NCI-H2029 treated with DMSO at 0.1 percent for 48 hours (cell line): ENCODE measurements at places on chromosomes 2 and 18.
A peak's percentile ranks its signal among the peaks of the same experiment; 100 is the strongest.

GRCh38 chr2:126753501-126754212 lies 97.7 kb downstream of the GYPC start:
- no peak for DNase-seq

GRCh38 chr18:65352186-65352585 lies 398.6 kb upstream of the CDH7 start:
- DNase-seq = no peak

DNA sequence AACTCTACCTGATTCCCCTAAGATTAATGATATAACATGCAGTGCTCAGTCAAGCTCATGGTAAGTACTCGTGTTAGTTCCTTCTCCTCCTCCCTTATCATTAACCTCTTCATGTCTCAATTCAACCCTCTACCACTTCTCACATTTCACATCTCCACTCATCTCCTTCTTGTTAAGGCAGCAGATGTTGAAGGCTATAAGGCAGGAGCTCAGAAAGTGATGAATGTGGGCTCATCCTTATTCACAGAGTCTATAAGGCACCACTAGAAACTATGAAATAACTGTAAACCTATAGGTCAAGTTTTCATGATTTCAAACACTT lies 56.0 kb downstream of the CLHC1 start:
- DNase-seq = no peak

DNA sequence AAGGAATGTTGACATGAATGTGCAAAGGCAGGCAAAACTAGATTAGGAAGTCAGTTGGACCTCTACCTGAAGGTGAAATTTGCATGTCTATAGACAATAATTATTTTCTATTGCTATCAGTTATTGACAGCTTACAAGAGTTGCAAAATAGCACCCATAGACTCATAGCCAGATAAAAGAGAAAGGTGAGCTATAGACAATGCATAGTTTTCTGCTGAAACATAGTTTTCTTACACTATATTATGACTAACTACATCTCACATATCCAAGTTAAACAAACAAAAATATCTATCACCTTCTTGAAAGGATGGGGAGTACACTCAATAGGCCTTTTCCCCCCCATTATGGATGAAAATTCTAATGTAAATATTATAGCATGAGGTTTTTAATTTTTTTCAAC lies 305.0 kb downstream of the PTH2R start:
- DNase-seq = no peak

DNA sequence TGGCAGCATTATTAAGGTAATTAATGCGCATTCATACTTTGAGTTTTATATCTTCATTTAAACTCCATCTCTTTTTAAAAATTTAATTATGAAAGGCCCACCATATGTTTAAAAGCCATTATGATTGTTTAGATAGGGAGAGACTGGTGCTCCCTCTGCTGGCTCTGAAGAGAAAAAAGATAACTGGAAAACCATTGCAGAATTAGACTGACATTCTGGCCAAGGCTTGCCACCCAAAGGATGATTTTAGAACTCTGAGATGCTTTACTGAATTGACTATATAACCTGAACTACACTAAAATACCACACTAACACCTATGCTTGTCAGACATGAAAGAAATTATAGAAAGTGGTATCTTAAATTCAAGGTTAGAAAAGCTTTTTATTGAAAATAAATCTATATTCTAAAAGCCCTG lies 127.6 kb upstream of the SPOPL start:
- DNase-seq = peak; percentile 36

DNA sequence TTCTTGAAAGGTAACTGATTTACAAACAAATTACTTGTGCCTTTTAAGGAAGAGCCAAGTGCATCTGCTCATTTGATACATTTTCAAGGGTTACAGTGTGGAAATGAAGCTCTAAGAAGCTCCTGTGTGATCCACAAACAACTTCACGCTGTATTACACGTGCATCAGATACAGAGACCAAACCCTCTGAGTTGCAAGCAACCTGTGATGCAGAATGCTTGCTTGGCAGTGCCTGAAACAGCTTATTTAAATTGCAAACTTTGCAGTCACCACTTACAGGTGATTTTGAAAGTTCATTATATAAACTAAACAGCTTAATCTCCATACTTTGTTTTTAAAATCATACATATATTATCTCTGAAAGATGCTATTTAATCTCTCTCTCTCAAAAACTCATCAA lies 50.1 kb downstream of the ZEB2 start:
- no peak for DNase-seq

- no peak for DNase-seq
Observed at GRCh38 chr18:73590950-73591349, 556.7 kb downstream of the FBXO15 start.

DNA sequence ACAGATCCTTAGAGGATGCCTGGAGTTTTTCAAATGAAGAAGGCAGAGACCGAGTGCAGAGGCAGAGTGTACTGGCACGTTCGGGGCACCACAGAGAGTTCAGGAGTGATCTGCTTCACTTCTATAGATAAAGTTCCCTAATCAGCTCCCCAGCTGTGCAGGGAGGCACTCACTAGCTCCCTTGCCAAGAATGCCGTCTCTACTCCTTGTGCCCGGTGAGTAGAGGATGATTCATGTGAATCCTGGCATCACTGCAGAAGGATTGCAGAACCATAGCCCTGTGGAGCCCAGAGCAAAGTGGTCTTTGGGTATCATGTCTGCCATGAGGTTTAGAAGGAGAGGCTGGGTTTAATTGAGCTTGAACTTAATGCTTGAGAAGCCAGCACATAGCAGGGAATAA lies 510.1 kb upstream of the RAB6C start:
- DNase-seq = no peak

- no peak for DNase-seq
Observed at GRCh38 chr2:85797921-85798320, 44.1 kb downstream of the ATOH8 start.

GRCh38 chr2:196277002-196277401 lies 105.6 kb upstream of the STK17B start:
- DNase-seq = no peak

DNA sequence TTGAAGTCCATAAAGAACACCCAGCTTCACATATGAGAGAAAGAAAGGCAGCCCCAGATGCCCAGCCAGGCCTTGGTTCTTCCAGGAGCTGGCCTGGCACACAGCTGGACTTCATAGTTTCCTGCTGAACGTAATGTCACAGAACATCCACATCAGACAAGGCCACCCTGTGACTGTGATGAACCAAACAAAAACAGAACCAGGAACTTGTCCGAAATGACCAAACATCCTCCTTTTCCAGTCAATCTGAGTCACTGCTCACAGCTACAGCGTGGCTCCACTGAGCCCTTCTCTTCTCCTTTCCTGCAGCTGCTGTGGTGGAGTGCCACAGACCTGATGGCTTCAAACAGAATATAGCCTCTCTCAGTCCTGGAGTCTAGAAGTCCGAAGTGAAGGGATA lies 45.4 kb upstream of the PAPOLG start:
- no peak for DNase-seq

DNA sequence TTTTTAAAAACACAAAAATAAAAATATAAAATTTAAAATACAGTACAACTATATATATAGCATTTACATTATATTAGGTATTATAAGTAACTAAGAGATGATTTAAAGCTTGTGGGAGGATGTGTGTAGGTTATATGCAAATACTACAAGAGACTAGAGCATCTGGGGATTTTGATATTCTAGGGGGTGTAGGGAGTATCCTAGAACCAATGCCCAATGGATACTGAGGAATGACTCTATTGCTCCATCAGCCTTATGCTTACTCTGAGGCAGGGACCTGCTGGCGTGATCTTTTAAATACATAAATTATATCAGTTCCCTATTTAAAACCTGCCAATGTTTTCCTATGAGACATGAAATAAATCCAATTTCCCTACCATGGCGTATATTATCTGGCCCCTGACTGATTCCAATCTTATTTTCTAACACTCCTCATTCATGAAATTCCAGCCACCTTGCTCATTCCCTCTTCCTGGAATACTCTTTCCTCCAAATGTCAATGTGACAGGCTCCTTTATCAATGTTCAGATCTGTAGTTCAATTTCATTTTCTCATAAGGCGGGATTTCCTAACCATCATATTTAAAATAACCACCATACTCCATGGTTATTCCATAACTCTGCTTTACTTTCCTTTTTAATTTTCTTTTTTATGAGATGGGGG lies 22.2 kb downstream of the SP3 start:
- no peak for DNase-seq

DNA sequence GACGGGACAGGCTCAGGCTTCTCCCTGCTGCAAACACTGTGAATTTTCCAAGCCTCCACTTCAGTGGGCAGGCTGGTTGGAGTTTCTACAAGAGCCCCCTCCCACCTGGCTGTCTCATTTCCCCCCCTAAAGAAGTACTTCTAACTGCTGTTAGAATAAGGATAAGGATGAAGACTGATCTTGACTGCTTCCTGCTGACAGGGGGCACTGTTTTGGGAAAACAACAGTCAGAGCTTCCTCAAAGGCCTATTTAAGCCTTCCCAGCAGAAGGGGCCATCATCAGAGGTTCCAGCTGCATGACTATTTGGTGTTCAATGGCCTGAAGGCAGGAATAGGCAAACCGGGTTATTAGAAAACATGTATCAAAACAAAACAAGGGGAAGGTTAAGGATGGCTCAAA lies 1162.8 kb downstream of the DSC3 start:
- DNase-seq = no peak

GRCh38 chr2:172207911-172208310 lies 105.2 kb upstream of the DLX2 start:
- DNase-seq = no peak

DNA sequence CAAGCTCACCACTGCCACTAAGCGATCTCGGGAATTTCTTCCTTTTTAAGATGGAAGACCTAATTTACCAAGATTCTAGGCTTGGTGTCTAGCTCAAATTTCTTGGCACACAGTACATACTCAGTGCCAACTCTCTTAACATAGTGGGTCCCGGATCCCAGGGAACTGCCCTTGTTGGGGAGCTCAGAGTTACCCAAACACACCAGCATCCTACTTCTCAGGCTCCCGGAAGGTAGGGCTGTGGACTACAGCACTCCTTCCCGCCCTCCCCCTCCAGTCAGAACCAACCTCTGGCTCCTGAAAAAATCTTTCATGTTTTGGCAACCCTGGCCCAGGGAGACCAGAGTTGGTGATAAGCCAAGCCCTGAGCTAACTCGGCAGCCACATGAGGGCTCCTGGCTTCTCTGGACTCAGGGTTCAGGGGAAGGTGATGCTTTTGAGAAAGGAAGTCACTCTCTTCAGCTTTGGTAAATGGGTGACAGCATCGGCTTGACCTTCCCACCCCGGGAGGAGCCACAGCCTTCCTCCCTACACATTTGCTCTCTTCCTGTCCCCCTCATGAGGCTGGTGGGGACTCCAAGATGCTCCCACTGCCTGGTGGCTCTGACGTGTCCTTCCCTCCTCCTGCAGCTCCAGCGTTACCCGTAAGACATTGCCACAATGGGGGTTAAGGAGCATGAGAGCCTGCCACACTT lies 8.8 kb downstream of the ODC1 start:
- DNase-seq = no peak

GRCh38 chr18:35827275-35827902 lies 145.1 kb upstream of the RMP24 start:
- DNase-seq = peak; percentile 53

DNA sequence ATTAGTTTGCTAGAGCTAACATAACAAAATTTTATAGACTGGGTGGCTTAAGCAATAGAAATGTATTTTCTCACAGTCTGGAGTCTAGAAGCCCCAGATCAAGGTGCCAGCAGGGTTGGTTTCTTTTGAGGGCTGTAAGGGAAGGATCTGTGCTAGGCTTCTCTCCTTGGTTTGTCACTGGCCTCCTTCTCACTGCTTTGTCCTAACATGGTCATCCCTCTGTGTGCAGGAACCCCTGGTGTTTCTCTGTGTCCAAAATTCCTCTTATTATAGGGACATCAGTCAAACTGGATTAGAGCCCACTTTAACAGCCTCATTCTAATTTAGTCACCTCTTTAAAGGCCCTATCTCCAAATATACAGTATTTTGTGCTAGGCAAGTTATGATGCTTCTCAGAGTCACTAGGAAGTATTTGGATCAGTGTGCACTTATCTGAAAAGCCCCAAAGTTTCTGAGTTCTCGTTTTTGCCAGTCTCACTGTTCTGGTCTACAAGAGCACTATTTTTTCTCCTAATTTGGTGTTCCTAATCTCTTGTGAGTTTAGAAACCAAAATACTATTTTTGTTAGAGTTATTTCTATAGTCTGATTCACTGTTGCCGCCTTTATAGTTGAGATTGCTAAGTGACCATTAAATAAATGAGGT lies 29.0 kb downstream of the ZC3H6 start:
- no peak for DNase-seq

DNA sequence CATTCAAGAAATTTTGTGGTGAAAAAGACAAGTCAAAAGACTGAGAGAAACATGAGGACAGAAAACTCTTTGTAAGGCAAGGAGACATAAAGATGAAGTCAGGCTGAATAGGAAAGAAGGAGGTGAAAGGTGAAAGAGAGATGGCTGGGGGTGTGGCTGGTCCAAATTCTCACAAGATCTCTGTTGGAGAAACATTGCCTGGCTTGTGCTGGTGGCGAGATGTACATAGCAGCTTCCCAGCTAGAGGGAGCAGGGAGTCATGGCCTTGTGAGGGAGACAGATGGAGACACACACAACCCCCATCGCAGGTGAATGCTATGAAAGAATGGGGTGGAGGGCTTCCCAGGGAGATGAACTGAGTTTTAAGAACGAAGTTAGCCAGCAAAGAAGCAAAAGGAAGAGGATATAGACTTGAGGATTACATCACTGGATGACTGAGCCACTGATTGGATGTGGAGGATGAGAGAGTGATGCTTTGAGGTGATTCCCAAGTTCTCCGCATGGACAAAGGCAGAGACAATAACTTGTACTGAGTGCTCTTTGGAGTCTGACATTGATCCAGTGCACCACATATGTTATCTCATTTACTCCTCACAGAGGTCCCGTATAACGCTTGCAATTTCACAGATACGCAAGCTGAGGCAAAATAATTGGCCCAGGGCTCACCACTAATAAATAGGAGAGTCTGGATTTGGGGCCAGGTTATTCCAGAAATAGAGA lies 3.7 kb upstream of the EMX1 start:
- no peak for DNase-seq

- no peak for DNase-seq
Observed at GRCh38 chr2:127205218-127206125, 14.6 kb downstream of the CYP27C1 start.

GRCh38 chr2:188077757-188078156 lies 213.9 kb upstream of the GULP1 start:
- no peak for DNase-seq
